ENCODE measurements at places on chromosomes 1 and 21. TPM values are rescaled to one million over a fixed set of nuclear protein-coding genes. Genes with fewer than 3 reads are reported as not detected.

TMEM52 gene
- total RNA-seq, result 29.1 TPM

DNA sequence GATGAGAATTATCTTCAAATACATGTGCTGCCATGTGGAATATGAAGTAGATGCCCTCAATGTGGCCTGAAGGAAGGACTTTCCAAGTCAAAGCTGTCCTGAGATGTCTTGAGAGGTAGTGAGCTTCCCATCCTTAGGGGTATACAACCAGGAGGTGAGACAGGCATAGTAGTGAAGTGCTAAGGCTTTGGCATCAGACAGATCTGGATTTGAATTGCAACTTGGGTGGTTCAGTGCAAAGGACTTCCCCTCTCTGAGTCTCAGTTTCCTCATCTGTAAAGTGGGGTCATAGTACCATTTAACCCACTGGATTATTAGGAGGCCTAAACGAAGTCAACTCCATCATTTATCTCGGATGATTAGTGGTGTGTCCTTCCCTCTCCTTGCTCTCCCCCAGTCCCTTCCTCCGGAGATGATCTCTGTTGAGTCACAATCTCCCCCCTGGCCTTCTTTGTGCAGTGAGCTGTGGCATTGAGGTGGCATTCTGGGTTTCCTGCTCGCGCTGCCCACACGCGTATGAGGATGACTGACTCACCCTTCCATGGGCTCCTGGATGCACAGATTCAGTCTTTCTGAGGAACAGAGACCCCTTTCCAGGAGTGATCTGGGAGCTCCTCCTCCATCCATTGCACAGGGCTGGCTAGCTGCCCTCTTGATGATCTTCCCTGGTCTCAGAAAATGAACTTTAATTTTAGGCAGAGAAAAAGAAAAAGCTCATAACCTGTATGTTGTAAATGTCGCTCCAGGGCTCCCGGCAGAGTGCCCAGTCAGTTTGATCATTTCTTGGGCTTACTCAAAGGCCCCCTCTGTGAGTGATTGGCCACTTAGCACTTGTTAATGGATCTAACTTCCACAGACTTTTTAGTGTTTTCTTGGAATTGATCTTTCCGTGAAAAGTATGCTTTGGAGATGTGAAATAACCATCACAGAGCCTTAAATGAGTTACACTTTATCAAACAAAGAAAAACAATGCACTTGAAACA is 354.6 kb downstream of the PTPRU start:
- DNase-seq, result peak; percentile 97

DNA sequence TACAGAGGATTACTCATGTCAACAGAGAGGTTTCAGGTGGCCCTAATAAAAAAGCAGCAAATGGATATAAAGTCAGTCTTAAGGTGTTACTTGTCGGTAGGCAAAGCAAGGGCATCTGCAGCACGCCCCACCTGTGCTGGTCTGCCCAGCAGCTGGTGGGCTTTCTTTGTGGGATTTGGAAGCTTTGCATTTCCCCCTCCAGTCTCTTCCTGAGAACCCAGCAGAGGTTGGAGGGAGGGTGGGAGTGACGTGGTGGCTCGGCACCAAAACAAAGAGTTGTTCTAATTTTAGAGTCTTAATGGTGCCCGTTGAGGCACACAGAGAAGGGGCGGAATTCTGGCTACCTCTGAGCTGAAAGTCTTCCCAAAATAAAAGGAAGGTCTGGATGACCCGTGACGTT is 4.8 kb upstream of the PCBP3 start:
- DNase-seq, result peak; percentile 12

DNA sequence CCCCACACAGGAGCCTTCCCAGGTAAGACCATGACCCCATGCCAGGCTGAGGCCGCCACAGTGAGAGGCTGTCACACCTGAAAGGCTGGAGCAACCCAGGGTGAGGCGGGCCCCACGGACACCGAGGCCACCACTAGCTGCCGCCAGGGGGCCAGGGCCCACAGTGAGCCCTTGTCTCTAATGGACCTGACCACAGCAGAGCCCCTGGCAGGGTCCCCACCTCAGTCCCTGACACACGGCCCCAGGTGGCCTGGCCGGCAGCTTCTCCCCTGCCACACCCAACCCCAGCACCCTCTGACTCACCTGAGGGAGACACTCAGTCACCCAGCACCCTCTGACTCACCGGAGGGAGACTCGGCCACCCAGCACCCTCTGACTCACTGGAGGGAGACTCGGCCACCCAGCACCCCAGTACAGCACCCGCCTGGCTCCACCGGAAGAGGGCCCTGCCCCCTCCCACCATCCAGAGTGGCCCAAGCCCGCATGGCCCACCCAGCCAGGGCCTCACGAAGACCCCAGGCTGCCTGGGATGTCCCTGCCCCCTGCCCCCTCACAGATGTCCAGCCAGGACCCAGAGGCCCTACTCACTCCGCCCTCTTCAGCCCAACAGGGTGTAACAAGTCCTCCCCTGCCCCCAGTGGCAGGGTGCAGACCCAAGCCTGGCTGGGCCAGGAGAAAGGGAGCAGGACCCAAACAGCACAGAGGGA is 4.4 kb downstream of the DVL1 start:
- peak; percentile 100 for DNase-seq

DNA sequence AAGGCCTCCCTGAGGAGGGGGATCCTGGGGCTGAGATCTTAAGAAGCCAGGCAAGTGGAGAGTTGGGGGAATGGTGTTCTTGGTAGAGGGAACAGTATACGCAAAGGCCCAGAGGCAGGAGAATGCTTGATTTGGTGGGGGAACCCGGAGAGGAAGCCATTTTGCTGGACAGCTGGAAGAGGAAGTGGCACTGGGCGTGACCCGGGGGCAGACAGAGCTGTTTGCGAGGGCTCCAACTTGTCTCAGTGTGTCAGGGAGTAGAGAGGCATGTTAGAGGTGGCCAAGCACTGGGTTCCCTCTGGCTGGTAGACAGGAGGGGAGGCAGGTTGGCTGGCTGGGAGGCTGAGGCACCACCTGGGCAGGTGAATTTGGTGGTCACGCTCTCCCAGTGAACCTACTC is 96.3 kb upstream of the ACTL8 start:
- no peak for DNase-seq

- DNase-seq, result no peak
These were observed 10.5 kb upstream of the TNFRSF25 start for GRCh38 chr1:6476483-6476882.

DNA sequence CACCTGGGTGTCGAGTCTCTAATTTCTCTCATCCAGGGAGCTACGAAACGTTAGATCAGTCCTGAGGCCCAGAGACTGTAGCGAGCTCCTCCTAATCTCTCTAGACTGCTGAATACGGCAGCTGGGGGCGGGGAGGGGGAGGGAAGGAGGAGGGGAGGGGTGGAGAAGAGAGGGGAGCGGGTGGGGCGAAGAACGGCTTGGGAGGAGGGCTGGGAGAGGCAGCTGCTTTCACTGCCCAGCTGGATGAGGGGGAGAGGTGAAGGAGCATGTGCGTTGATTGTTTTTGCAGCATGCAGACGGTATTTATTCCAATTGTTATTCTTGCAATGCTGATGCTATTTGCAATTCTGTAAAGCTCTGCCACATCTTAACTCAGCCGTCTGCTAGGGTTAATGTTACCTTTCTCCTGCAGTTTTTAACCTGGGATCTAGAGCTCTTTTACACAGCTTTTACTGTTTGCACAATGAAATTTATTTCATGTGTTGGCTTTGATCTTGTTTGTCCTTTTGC is 790 bp downstream of the DNAJC6 start:
- no peak for DNase-seq

DNA sequence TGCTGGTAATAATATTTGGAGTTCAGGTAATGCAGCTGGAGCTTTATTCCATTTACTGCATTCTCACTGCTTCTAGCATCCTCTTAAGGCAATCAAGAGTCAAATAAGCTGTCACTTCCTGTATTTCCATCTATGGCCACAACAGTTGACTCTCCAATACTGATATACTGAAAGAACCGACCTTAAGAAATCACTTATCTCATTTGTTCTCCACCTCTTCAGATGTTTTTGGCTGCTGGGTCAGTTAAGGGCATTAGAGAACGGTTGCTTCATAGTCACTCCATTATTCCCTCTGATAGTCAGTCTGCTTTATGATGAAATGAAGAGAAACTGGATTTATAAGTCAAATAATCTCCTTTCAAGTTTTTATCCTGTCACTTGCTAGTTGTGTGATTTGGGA is 14.2 kb upstream of the RGS4 start:
- DNase-seq, result no peak

DNA sequence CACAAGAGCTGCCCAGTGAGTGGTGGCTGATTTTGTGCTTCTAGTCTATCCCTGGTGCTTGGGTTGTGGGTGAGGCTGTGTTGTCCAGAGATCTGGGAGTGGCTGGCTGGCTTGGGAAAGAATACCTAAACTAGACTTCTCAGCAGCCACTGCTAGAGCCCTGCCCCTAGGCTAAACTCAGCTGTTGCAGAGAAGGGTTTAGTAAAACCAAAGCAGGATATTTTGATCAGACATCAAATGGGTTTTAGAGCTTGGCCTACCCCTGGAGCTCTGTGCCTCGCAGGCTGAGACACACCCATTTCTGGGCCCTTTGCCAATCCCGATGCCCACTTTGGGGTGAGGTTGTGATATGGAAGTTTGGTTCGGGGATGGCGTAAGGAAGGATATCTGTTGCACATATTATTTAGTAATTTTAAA is 88.5 kb downstream of the UCK2 start:
- DNase-seq, result no peak

GRCh38 chr1:229554886-229555621 is 3.5 kb downstream of the ABCB10 start:
- DNase-seq, result no peak

DNA sequence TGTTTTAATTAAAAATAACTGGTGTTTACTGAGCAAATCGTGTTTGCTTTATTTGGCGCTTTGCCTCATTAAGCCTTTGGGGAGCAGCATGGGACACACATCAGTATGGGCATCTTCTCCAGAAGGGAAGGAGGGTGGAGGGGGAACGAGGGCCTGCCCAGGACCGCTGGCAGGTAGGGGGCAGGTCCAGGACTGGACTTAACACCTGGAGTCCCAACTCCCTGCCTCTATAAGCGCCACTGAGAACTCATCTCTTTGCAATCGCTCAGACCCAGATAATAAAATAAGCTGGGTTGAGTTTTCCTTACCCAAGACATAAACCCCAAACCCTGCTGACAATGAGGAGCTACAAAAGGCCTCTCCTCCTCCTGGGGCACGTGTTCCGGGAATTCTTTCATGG is 15.1 kb downstream of the ABCG1 start:
- no peak for DNase-seq

GRCh38 chr1:83857103-83857502 is 141.8 kb downstream of the TTLL7 start:
- no peak for DNase-seq

GPR37L1 gene
- 0.04 TPM for total RNA-seq

CELA3A gene
- total RNA-seq, result not detected

- DNase-seq, result no peak
These were observed 18.7 kb downstream of the STK40 start for GRCh38 chr1:36367066-36367465.

DNA sequence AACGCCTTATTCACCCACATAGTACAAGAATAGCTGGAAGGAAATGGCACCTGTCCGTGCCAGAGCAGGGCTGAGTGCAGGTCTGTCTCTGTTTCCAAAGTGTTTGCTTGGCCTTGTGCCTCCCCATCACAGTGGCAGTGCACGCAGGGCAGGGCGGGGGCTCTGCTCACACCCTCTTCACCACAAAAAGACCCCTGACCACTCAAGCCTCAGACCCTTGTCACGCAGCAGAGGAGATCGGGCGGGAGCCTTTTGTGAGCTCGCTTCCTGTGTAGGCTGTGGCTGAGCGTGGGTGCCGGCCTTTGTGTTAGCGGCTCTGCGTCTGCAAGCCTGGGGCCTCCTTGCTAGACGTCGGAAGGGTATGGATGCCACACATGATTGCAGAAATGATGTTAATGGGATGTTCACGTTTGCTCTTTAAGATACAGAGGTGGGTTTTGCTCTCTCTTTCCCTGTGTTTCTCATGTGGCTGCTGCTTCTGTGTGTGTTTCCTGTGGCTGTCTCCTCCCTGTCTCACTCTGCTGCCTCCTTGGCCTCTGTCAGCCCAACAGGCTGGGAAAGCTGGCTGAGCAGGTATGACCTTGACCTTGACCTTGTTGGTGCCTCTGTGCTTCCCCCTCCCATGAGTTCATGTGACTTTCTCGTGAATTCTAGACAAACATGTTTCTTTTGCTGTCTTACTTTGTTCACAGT is 45.4 kb downstream of the S100B start:
- DNase-seq, result no peak

- no peak for DNase-seq
These were observed 38.6 kb downstream of the SLC45A1 start for GRCh38 chr1:8356256-8357209.

- peak; percentile 38 for DNase-seq
These were observed 157.7 kb downstream of the TRIM33 start for GRCh38 chr1:114353262-114353661.

DNA sequence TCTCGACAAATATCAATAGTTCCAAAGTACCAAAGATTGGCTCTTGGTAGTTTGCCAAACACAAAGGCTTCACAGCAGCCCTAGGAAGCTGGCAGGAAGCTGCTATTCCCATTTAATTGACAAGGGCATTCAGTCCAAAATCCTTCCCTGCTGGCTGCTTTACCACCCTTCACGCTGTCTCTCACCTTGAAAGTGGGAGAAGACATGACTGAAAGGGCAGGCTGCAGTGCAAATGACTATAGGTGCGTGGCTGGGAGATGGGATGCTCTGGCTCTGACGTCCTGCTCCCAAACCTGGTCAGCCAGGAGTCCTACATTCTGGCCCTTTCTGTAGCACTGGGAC is 3.8 kb upstream of the CSF1 start:
- DNase-seq, result no peak

LRRC39 gene
- 0.84 TPM for total RNA-seq

NBL1 gene
- total RNA-seq, result 141 TPM

GRCh38 chr1:173276922-173277800 is 70.0 kb upstream of the TNFSF4 start:
- no peak for DNase-seq

GRCh38 chr1:248849637-248850036 is 9.2 kb downstream of the ZNF692 start:
- DNase-seq, result no peak

DNA sequence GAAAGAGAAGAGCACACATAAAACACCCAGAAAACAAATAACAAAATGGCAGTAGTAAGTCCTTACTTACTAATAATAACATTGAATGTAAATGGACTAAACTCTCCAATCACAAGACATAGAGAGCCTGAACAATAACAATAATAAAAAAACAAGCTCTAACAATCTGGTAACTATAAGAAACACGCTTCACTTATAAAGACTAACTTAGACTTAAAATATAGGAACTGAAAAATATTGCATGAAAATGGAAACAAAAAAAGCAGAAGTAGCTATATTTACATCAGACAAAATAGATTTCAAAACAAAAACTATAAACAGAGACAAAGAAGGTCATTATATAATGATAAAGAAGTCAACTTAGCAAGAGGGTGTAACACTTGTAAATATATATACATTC is 83.1 kb upstream of the LYPLAL1 start:
- no peak for DNase-seq
